ENCODE measurements at places on chromosomes 3 and 15.

- no peak for DNase-seq
These were observed 31.8 kb downstream of the RBM5 start for GRCh38 chr3:50120364-50121071.

DNA sequence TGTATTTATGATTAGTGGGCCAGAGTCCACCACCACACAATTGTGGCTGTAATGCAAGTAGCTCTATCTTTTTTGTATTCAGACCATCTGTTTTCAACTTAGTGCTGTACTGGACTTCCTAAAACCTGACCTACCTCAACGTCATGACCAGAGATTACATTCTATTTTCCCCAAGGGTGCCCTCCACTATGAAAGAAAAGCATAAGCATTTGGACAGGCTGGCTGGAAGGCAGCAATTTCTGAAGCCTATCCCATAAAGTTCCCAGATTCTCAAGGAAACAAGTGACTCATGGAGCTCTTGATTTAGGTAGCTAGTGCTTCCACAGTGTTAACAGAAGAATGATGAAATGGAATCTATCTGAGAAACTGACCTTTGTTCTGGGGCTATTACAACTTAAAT is 75.8 kb downstream of the COL8A1 start:
- no peak for DNase-seq

GRCh38 chr15:85527895-85528294 is 147.5 kb downstream of the AKAP13 start:
- no peak for DNase-seq

GRCh38 chr15:67397139-67397538 is 123.8 kb upstream of the C15orf61 start:
- DNase-seq = no peak

- no peak for DNase-seq
These were observed 96.2 kb upstream of the NR2F2 start for GRCh38 chr15:96234109-96234892.

DNA sequence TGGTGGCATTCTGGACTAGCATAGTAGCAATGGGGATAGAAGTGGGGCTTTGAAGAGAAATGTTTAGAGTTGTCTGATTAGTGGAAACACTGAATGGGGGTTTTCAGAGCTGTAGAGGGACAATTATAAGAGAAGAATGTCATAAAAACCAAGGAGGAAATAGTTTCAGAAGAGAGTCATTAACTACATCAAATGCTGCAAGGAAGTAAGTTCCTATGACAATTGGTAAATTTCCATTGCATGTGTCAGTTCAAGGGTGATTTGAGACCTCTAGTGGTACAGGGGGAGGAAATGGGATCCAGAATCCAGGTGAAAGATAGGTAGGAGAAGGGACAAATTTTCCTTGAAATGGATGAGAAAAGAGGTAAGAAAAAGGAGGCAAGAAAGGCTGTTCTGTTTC is 68.3 kb upstream of the TBC1D5 start:
- DNase-seq = no peak

- no peak for DNase-seq
These were observed 46.1 kb downstream of the CD47 start for GRCh38 chr3:108044699-108045098.

DNA sequence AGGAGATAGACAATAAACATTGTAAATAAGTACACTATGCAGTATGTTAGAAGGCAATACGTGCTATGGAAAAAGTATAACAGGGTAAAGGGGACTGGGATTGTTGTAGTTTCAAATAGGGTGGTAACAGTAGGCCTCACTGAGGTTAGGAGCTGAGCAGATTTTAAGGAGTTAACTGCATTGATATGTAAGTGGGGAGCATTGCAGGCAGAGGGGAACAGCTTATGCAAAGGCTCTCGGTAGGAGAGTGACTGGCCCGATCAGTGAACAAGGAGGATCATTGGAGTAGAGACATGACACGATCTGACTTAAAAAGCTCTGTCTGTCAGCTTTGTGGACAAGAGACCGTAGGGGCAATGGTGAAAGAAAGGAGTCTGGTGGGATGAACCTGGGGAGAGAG is 46.8 kb downstream of the PCCB start:
- no peak for DNase-seq

DNA sequence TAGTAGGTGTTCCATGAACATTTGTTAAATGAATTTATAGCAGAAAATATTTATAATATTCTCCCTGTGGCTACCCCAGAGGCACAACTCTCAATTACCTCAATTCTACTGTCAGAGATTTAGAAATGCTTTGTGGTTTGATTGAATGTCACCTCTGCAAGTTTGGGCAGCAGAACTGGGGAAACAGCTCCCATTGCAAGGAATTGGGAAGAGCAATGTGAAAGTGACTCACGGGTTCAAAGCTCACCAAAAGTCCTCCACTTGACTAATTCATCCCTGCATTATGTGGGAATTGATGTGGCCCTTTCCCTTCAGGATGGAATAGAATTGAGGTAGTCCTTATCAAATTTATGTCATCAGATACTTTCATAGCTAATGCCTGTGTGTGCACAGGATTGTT is 562.7 kb downstream of the MFSD1 start:
- DNase-seq = no peak

- no peak for DNase-seq
These were observed 105.2 kb downstream of the LIPC start for GRCh38 chr15:58537033-58537432.

DNA sequence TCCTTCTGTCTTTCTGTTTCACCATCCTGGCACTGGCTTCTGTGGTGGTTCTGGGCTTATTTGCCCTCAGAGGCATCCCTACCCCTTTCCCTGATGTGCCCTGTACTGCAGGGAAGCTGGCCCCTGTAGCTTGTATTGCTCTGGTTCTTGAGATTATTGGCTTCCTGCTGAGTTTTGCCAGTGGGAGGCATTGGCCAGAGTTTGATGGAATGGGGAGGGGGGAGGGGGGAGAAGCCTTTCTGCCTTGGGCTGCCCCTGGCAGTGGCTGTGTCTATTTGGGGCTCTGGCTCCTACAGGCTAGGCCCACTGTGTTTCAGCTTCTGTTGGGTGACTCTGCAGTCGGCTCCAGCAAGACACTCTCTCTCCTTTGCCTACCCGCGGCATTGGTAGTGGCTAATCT is 41.6 kb upstream of the SEMA6D start:
- no peak for DNase-seq

DNA sequence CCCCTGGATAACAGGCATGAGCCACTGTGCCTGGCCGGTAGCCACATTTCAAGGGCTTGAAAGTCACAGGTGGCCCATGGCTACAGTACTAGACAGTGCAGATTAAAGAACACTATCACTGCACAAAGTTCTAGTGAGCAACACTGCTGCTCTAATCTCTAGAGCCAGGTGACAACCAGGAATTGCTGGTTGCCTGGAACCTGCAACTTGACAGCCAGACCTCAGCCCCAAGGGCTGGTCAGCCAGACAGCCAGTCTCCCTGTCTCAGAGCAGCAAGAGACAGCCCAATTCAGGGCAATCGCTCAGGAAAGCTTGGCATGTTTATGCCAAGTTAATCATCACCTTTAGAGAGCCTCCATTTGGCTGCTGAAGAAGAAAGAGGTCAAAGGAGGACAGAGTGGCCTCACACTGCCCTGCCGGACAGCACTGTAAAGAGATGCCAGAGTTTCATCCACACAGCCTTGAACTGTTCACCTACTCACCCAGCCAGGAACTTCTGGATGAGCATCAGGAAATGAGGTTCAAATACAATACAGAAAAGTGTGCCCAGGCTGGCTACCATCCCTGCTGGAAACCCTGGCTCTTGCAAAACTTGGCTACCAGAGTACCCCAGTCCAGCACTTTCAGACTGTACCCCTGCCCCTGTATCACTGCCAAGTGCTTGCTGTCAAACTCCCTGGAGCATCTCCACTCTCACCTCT is 6.0 kb downstream of the CCDC12 start:
- DNase-seq = no peak

- no peak for DNase-seq
These were observed 84.3 kb upstream of the ZNF385D start for GRCh38 chr3:21835264-21835663.

DNA sequence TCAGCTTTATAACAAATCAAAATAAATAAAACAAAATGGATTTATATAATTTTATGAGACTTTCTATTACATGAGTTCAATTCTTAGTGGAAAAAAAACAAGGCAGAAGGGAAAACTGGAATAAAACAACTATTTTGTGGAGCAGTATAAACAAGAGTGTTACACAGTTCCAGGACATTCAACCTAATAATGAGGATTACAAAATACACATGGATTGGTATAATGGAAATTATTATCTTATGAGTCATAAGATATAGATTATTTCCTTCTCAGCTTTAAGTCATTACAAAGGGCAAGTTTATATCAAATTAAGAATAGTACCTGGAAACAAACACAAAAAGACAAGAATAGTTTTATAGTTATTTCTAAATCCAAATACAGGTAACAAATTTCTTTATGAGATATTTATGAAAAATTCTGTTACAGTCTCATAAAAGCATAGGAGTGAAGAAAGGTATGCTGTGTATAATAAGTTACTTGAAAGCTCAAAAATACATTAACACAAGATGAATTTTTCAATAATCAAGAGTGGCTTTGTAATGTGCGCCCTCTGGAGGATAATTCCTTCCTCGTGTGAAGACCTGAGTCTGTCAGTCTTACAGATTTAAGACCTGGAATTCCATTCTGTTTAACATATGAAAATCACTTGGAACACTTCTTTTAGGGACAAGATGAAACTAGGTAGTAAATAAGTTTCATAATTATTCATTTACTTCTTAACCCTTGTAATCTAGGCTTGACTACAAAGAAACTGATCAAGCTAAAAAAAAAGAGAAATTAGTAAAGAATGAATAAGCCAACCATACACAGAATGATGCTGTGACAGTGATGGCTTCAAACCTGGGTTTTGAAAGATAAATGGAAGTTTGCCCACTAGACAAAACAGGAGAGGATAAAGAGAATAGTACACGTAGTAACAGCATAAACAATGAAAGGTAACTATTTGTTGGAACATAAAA is 9.5 kb downstream of the COPS2 start:
- DNase-seq = no peak

DNA sequence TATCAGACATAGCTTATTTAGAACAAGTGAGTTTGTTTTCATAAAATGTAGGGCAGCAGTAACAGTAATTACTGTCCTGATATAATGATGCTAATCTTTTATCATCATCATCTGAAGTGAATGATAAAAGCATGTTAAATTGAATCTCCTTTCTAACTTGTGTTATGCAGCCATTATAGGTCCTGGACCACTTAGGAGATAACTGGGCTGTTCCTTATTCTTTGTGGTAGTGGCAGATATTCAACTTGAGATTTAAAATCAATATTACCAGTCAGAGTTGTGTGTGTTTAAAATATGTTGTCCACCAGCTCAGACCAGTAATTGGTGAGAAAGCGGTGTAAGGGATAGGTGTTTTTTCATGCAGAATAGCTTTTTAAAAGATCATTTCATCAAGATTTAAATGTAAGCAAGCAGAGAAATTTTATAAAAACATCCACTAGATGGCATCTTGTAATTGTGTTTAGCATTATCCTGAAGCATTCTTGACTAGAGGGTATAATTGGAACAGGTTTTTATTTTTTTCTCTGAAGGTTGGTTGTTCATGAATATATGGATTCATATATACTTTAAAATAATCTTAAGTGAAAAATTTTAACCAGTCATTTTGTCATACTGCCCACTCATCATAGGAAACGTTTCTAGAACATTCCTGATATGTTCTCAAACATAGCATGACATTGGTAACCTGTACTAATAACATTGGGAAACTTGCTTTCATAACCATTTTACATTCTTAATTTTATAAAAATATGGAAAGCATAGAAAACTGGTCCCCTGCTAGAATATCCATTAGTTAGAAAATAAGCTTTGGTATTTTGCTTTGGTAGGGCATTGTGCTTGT is 153.9 kb downstream of the BBX start:
- no peak for DNase-seq

DNA sequence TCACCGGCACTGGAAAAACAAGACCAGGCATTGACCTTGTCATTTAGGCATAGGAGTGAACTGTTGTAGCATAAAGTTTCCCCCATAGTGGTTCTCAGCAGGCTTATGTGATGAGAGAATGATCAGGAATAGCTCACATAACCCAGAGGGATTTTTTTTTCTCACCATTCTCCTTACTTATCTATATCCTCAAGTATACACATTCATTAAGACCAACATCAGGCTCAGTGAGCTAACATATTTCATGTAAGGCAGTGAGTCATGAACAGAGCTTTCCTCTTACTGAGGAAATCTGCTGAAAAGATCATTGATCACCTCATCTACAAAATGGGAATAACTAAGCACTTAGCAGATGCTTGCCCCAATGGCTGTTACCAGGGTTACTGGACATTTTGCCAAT is 396.6 kb upstream of the TMCO5A start:
- no peak for DNase-seq

DNA sequence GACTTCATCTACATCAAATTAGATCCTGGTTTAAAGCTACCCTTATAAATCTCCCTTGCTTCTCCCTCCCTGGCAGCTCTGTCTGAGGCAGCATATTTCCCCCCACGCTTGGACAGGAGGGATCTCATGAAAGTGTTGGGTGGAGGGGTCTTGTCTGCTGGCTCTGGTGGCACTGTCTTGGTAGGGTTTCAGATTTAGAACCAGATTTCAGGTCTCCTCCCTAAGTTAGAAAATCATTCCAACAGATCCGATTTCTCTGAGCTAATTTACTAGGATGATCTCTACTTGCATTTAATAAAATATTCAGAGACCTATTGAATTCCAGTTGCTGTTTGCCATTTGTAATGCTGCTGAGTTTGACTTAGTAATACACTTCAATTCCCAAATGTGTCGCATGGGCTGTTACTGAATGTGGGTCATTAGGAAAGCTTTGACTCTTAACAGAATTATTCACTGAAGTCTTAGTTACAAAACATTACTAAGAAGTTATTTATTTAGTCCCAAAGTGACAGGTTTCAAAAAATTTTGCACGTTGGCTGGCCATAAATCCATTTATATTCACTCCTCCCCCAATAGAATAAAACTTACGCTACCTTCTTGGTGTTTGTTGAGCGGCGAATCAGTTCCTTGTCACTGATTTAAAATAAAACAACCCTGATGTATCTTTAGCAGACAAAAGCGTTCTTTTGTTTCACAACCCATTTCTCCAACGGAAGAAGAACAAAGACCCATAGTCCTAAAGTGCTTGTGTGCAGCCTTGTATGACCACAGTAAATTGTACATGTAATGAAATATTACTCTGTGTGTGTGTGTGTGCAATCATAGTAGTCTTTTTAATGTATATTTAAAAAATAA is 84.5 kb downstream of the TRAK1 start:
- no peak for DNase-seq

DNA sequence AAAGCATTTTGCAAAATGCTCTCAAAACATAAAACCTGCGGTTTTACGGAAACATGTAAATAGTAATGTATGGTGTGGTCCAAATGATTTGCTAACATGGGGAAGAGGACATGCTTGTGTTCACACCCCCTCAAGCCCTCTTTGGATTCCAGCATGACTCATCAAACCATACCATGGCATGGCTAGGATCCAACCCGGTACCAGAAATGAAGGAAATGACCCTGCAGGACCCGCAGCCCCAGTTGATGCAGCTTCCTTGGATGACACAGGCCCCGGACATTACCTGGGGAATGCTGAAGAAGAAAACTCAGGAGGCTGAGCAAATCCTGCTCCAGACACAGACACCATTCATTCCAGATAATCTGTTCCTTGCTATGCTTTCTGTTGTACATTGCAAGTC is 222.9 kb downstream of the DTWD1 start:
- no peak for DNase-seq

- no peak for DNase-seq
These were observed 454.7 kb downstream of the PYDC2 start for GRCh38 chr3:191915712-191916111.

Measured in natural killer cell (primary cell).